ENCODE measurements at places on chromosomes 7 and 10.

DNA sequence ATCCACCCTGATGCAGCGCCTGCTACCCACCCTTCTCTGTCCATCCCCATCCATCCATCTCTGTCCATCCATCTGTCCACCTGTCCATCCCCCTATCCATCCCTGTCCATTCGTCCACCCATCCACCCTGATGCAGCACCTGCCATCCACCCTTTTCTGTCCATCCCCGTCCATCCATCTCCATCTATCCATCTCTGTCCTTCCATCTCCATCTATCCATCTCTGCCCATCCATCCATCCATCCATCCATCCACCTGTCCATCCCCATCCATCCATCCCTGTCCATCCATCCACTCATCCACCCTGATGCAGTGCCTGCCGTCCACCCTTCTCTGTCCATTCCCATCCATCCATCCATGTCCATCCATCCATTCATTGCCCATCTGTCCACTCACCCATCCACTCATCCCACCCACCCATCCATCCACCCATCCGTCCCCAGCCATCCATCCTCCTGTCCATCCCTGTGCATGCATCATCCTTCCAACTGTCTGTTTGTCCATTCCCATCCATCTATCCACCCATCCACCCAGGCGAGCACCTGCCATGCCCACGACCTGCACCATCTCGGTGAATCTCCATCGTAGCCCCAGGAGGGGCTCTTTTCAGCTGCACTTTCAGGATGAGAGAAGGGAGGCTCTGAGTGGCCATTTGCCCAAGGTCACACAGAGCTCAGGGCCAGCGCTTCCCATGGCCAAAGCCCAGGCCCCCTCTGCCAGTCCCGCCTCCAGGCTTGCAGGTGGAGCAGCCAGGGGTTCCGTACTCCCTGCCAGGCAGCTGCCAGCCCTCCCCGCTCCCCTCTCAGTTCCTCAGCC, 137.4 kb downstream of the LHPP start:
- DNase-seq = no peak

- DNase-seq = no peak
Observed at GRCh38 chr7:139035586-139036353, at the start of gene ZC3HAV1L. Gene ZC3HAV1L, minus strand, starts transcription at chr7:139036042. Its CDS starts 25 bp downstream, at chr7:139036017.

DNA sequence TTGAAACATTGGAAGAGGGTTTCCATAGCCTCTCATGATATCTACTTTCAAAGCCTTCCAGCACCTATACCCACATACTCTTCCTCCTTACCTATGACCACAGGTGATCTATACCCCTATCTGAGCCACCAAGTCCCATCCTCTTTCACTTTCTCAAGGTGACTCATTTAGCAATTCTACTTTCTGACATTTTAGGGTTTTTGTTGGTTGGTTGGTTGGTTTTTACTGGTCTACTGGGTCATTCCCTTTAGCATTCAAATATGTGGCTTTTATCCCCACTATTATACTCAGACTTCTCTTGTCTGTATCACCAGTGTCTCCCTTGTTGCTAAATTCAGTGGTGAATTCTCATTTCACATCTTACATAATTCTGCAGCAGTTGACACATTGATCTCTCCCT, 130.4 kb upstream of the STEAP4 start:
- DNase-seq = no peak

- DNase-seq = no peak
Observed at GRCh38 chr10:70265032-70265689, 18.6 kb downstream of the NPFFR1 start.

DNA sequence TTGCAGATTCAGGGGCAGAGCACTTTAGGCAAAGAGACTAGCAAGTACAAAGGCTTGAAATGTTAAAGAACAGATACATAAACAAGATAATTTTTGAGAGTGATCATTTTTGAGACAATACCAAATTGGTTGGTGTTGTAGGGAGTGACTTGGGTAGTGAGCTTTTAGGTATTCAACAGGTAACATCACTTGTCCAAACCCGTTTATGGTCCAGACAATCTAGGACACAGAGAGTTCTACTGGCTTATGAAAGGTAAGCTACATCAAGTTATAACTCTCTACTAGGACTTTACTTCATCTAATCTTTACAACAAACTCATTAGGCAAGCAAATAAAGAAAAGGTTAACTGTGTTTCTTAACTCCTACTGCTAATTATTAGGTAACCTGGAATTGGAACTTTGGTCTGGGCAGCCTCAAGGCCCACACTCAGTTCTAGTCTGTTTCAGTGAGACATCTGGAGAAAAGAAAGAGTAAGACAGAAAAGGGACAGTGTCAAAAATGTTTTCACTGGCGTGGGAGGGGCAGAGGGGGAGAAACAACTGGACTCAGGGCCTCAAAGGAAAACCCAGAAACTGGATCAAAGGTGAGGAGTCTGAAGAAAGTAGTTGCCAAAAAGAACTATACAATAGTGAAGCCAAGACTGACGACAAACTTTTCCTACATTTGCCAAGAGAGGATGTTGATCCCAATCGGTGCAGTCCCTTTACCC, 39.2 kb downstream of the GNAT3 start:
- no peak for DNase-seq
